ENCODE measurements at places on chromosomes 6 and 20.

DNA sequence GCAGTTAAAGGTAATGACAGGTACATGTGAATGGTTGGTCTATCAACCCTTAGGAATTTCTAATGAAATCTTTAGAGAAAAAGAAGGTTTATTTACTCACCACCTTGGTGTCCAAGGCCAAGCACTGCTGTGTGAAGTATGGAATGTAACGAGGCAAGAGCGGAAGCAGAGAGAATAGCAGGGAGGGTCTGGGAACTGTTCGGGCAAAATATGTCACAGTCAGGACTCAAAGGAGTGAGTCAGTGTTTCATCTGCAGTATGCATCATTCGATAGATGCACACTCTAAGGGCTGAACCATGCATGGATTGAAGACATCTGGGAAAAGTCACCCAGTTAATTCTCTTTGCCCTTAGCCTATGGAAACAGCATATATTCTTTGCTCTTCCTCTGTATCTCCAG is 33.2 kb downstream of the ADGRF5 start:
- no peak for DNase-seq

DNA sequence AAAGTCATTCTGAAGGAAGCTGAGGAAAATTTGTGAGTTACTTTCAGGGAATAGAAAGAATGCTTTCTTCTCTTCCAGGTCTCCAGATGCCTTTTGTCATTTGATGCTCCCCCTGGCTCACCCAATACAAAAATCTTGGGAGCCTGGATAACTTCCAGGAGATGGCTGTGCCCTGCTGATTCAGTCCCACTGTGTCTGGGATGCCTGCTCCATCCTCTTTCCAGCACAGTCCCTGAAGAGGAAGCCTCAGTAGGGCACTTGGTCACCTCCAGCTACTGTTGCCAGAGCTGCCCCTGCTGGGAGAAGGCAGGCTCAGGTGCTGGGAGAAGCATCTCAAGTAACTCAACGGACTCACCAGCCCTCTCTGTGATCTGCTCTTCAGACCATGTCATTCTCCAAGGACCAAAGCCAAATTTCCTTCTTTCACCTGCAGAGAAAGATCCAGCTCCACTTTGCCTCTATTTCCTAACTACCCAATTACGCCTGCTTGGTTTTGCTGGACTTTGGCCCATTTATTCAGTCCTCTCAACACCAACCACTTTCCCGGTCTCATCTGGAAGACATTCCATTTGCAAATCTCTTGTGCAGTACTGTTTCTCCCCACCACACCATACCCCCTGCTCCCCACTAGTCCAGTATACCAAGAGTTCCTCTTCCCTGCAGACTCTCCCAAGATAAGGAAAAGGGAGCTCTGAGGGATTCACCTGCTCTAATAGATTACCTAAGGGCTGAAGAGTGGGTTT is 53.3 kb downstream of the SLC23A2 start:
- DNase-seq = no peak

DNA sequence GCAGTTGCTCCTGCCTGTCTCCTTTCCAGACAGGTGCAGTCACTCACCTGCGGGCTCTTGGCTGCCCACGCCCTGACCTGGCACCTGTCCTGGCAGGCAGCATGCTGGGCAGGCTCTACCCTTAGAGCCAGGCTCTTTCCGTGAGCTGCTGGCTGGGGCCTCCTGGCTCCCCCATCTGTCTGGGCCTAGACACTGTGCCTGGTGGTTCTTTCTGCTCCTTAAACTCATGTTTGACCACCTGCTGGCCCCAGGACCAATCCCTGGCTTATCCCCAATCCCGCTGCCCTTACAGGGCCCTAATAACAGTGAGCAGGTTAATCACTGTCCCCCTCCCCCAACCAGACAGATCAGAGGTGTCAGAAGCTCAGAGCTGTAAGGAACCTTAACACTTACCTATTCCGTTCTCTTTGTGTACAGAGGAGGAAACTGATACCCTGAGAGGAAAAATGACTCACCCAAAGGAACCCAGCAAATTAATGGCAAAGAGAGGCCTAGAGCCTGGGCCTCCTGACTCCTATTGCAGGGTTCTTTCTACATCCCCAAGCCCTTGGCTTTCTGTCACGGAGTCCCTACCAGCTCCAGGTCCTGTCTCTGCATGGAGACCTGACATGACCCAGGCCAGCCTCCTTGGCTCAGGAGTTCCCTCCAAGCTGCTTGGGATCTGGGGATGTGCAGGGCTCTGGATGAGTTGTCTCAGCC is 54.7 kb downstream of the RAB44 start:
- DNase-seq = no peak

- no peak for DNase-seq
These were observed 20.6 kb upstream of the AKIRIN2 start for GRCh38 chr6:87722540-87723169.

DNA sequence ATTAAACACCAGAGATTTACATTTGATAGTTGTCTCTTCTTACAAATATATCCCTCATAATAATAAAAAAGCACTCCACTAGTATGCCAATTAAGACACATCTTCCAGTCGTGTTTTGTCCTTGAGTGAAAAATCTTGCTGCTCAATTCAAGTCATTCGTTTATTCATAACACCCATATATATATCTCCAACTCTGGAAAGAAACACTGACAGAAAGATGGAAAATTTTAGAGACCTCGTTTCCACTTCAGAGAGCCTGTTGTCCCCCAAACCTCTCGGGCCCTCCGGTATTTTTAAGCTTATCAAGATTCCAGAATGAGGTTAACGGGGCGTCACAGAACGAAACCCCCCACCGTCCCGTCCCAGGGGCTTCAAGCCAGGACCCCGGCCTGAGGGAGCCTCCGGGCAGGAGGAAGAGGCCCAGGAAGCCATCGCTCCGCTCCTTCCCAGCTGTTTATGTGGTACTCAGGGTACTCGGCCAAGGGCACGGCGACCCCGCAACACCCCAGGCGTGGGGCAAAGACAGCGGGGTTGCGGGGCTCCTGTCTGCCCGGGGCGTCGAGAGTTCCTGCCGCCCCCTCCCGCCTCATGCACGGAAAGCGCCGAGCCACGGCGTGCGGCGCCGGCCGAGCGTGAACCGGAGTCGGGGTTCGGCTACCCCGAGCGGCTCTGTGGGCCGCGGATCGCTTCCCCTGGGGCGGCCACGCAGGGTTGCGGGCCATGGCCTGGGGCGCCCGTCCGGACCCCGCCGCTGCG is 623 bp upstream of the SNX9 start:
- no peak for DNase-seq

All from SHP77 treated with DMSO at 0.1 percent for 48 hours (cell line).